Muscle of arm (tissue), 14 donors: ENCODE measurements at places on chromosomes 5 and 9.

- DNase-seq: no peak
These were observed 296.6 kb upstream of the FBXL7 start for GRCh38 chr5:15203376-15203775.

DNA sequence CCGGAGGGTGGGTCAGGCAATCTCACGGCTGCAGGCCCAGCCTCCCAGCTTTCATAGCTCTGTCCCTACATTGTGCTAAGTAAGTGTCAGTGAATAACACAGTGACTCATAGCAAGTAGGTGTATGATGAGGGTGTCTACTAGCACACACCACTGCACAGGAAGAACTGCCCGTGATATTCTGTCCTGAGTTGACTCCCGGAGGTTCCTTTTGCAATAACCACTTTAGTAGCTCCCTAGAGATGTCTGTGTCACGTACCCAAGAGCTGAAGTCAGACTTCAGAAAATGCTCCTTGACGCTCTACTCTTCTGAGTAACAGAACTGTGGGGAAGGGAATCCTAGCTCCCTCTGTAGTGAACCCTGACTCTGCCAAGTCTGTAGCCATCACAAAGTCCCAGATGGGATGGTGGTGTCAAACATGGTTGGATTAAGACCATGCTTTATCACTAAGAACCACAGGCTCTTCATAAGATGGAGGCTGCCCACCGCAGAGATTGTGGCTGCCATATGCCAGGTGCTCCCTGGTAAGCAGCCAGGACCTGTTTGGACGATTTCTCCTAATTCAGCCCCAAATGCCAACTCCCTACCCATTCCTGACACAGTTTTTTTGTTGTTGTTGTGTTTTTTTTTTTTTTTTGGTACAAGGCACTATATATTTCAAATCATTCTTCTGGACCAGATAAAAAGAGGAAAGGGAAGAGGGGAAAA is 352.6 kb upstream of the PANK3 start:
- DNase-seq: no peak

- no peak for DNase-seq
These were observed 29.8 kb downstream of the FUBP3 start for GRCh38 chr9:130609163-130609562.

- DNase-seq: no peak
These were observed 45.3 kb downstream of the SLC36A1 start for GRCh38 chr5:151492729-151493128.

- no peak for DNase-seq
These were observed 149.3 kb upstream of the PPP1R26 start for GRCh38 chr9:135330307-135330631.

GRCh38 chr9:16132513-16132912 is 579.7 kb downstream of the CCDC171 start:
- no peak for DNase-seq

DNA sequence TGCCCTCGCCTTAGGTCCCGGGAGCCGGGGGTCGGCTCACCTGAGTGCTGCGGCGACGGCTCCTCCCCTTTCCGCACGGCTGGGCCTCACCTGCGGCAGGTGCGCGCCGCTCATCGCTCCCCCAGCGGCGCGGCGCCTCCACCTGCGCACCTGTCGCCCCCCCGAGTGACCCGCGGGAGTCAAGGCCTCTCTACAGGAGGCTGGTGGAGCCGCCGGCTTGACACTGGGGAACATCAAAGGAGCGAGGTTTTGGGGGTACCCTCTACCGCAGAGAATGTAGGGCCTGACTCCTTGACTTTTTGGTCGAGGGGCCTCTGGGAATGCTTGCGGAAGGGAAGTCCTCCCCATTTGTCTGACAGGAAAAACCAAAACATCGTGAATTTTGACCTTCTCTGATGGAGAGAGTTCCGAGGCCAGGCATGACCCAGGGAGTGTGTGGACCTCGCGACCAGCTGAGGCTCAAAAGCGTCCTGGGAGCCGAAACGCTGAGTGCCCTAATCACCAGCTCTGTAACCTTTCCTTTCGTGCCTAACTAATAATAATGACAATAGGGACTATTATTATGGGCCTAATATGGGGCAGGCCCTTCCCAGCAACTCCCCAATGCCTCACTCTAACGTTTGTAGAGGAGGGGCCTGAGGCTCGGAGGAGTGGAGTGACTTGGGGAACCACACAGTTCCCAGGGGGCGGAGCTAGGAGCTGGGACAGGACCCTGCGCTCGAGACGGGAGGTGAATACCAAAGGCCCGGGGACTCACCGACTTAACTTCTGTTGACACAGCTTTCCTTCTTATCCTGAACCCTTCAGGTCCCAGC is 714 bp upstream of the IER5L start:
- DNase-seq: no peak

DNA sequence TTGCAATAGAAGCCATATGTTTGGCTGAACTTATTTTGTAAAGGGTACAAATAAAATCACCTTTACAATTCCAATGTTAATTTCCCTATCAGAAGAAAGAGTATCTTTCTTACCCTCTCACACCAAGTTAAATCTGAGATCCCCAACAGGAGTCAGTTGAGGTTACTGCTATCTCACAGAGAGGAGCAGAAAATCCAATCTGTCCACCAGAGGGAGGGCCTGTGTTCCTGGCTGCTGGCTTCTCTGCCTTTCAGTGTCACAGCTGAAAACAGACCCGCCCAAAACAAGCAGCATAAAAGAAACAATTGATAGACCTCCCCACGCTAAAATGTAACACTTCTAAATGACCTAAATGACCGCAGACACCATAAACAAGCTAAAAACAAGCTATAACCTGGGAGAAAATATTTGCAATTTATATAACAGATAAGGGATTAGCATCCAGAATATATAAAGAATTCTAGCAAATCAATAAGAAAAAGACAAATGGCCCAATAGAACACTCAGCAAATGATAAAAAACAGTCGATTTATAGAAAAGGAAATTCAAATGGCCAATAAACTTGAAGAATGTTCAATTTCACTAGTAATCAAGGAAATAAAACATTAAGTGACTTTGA is 24.5 kb upstream of the MVB12B start:
- DNase-seq: peak; percentile 59

DNA sequence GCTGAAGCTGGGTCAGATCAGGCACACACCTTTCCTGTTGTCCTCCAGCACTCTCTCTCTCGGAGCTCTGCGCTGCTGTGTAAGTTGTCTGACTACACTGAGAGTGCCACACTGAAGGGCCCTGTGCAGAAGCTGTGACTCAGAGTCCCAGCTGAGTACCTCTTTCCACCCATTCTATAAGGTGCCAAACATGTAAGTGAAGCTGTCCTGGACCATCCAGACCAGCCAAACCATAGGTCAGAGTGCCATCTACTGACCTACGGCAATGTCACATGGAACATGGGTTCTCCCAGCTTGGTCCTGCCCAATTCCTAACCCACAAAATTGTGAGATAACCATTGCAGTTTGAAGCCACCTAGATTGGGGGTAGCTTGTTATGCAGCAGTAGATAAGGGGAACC is 68.2 kb downstream of the ADCY2 start:
- no peak for DNase-seq

GRCh38 chr5:150497274-150497988 is 10.5 kb upstream of the NDST1 start:
- no peak for DNase-seq

GRCh38 chr5:29543501-29543900 is 1650.0 kb upstream of the CDH6 start:
- DNase-seq: no peak

- no peak for DNase-seq
These were observed 210.3 kb downstream of the FANCC start for GRCh38 chr9:95107001-95107749.
